ENCODE measurements at places on chromosomes 7 and 10.
A peak's percentile ranks its signal among the peaks of the same experiment; 100 is the strongest.

- H3K4me1 ChIP-seq: peaks cover 47% of the 10 kb centered on the region
- H3K4me3 ChIP-seq: no peak overlapping the region
- peak overlapping the region; percentile 64 for H3K27ac ChIP-seq
- no peak for DNase-seq
- peaks cover 67% of the 10 kb centered on the region for H3K36me3 ChIP-seq
Measured at GRCh38 chr10:13113544-13113943, 13.6 kb downstream of the OPTN start.

DNA sequence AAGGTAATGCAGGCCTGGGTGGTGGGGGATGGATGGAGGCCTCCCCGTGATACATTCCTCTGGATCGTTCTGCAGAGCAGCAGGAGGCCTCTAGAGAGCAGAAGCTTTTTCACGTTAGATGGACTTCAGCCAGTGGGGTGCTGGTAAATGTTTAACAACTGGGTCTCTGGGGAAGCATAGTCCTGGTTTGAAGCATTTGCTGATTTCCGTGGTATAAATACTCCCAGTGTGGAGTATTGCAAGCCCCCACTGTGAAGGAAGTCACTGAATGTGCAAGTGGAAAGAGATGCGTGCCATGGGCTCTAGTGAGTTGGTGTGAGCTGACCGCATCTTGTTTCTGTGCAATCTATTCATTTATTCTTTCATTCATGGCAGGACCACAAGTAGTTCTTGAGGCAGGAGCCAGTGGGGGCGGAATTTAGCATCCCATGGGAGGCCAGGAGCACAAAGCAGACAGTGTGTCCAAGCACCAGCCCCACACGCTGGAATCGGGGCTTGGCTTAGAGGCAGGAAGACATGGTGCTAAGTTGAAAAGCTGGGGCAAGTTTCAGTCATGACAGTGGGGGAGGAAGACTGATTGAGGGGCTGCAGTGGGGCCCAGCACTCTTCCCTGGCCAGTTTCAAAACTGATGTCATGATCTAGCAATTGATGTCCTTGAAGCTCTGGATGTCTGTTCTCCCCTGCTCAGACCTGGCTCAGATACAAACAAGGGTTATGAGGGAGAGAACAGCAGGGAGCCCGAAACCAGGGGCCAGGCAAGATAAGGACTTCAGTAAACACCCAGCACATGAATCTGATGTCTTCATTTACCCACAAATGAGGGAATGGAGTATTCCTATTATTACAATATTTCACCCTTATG is 280.9 kb upstream of the LYZL1 start:
- no peaks in the 10 kb centered on the region for H3K27me3 ChIP-seq
- H3K4me1 ChIP-seq: no peaks in the 10 kb centered on the region
- no peak overlapping the region for H3K4me3 ChIP-seq

DNA sequence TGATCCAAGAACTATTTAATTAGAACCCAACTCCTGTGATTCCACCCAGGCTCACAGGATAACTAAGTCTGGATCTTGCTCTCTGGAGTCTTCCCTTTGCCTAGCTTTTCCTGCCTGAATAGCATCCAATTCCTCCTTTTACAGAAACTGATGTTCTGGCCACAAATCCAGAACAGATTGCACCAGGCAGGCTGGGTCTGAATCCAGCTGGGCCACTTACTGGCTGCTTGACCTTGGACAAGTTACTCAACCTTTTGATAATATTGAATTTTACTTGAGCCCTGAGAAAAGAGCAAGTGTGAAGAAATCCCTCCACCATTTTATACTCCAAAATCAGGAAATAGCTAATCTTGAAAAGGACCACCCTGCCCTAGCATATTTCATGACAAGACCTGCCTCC is 55.5 kb upstream of the SLC35G1 start:
- H3K4me1 ChIP-seq: no peaks in the 10 kb centered on the region
- no peak for DNase-seq

- H3K4me3 ChIP-seq: no peak overlapping the region
- H3K27me3 ChIP-seq: no peaks in the 10 kb centered on the region
- H3K36me3 ChIP-seq: no peaks in the 10 kb centered on the region
- H3K4me1 ChIP-seq: no peaks in the 10 kb centered on the region
- H3K27ac ChIP-seq: no peak overlapping the region
Measured at GRCh38 chr10:106500925-106501525, 663.5 kb downstream of the SORCS1 start.

DNA sequence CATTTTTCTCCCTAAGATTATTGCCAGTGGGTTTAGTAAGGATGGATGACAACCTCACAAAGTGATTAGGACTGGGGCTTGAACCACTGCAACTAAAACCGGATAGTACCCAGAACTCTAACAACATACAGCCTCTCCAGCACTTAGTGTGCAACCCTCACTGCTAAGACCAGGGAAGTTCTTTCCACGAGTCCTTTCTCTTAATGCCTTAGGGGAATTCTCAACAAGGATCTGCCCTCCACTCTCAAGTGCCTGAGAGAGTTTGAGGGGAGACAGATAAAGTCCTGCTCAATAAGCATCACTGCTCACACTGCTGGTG is 104.6 kb downstream of the NRP1 start:
- H3K27ac ChIP-seq: no peak overlapping the region
- H3K4me3 ChIP-seq: no peak overlapping the region
- no peak for DNase-seq
- H3K4me1 ChIP-seq: peaks cover 18% of the 10 kb centered on the region

GRCh38 chr7:1124816-1125602 is 35.0 kb downstream of the ZFAND2A start:
- H3K4me1 ChIP-seq: peaks cover 12% of the 10 kb centered on the region
- no peaks in the 10 kb centered on the region for H3K36me3 ChIP-seq
- peak; percentile 37 for DNase-seq
- H3K27me3 ChIP-seq: no peaks in the 10 kb centered on the region
- peak overlapping the region; percentile 77 for H3K27ac ChIP-seq

DNA sequence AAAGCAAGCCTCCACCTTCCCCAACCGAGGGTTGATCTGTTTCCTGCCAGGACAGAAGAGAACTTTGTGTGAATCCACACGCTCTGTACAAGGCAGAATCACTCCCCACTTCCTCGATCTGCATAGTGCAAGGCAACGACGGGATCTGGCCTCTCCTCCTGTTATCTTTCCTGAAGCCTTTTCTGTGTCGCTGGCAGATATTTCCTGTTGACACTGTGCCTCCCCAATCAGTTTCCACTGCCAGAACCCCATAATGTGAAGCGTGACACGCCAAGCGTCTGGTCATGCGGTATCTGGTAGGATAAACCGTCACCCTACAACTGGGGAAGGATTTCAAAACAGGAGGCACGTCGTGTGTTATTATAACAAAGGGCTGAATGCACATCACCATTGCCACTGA is 57.2 kb downstream of the FAM171A1 start:
- H3K4me1 ChIP-seq: no peaks in the 10 kb centered on the region
- no peak overlapping the region for H3K4me3 ChIP-seq
- no peaks in the 10 kb centered on the region for H3K27me3 ChIP-seq

GRCh38 chr10:97101166-97101940 is 84.4 kb downstream of the SLIT1 start:
- no peak overlapping the region for H3K4me3 ChIP-seq
- no peak for DNase-seq
- no peaks in the 10 kb centered on the region for H3K27me3 ChIP-seq

DNA sequence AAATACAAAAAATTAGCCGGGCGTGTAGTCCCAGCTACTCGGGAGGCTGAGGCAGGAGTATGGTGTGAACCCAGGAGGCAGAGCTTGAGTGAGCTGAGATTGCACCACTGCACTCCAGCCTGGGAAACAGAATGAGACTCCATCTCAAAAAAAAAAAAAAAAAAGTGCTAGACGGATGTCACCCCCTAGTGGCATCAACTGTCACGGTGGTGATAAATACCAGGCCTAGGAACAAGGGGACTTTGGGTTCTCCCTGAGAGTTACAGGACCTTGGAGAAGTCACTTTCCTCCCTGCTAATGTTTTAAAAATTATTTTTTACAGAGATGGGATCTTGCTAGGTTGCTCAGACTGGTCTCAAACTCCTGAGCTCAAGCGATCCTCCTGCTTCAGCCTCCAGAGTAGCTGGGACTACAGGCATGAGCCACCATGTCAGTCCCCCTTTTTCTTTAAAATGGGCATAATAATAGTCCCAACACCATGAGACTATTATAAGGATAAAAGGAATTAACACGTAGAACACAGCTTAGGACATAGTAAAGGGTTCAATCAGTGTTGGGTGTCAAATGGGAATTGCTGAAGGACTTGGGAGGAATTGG is 2.6 kb upstream of the TMEM130 start:
- no peaks in the 10 kb centered on the region for H3K4me1 ChIP-seq
- H3K27ac ChIP-seq: no peak overlapping the region
- no peak overlapping the region for H3K4me3 ChIP-seq
- no peaks in the 10 kb centered on the region for H3K36me3 ChIP-seq

DNA sequence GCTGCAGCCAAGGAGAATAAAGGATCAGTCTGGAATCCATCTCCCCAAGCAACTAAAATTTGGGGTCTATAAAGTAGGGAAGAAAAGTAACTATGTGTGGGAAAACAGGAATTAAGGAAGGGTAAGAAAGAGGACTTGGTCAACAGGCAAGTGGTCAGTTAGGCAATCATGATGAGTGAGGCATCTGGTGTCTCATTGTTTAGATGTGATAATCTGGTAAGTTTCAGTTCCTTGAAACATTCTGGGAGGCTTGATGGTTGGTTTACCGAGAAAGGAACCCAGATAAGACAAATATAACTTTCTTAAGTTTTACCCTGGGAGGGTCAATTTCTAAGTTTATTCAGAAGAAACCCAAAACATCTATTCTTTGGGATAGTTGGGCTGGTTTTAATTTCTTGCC is 22.3 kb downstream of the HYAL4 start:
- no peak overlapping the region for H3K27ac ChIP-seq
- no peak overlapping the region for H3K4me3 ChIP-seq
- H3K4me1 ChIP-seq: peaks cover 16% of the 10 kb centered on the region
- H3K36me3 ChIP-seq: no peaks in the 10 kb centered on the region
- DNase-seq: no peak

DNA sequence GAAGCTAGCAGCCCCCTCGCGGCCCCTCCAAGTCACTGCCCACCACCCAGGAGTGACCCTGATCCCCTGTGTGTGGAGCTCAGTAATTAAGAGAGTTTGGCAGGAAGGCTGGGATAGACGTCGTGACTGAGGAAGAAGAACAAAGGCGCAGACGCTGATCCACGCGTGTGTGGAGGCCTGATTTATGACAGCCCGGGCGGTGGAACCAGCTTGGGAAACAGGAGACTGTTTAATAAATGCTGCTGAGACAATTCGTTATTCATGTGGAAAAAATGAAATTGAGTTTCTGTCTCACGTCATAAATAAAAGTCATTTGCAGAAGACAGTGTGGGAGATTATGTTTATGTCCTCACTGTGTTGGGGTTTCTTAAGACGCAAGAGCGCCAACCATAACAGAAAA is 130.8 kb downstream of the ELFN1 start:
- H3K4me3 ChIP-seq: no peak overlapping the region
- no peak overlapping the region for H3K27ac ChIP-seq
- H3K36me3 ChIP-seq: no peaks in the 10 kb centered on the region
- H3K27me3 ChIP-seq: peaks cover 4% of the 10 kb centered on the region

GRCh38 chr7:1533547-1534329 is 3.2 kb downstream of the MAFK start:
- peak overlapping the region; percentile 98 for H3K27ac ChIP-seq
- H3K4me3 ChIP-seq: peak overlapping the region; percentile 65
- peaks cover 63% of the 10 kb centered on the region for H3K4me1 ChIP-seq
- DNase-seq: peak; percentile 91

DNA sequence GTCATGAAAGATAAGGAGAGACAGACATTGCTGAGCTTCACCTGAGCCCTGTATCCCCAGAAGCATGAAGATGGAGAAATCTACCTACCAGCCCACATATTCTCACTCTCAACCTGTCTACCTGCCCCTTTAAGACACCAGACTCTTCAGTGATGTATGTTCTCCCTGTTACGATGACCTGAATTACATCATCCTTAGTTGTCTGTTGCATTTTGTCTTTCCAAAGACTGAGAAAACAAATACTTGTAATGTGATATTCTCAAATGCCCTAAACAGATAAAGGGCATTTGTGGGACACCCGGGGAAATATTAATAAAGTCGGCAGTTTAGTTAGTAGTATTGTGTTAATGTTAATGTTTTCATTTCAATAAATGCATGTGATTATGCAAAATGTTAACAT is 305.8 kb upstream of the IGFBP3 start:
- DNase-seq: no peak
- no peaks in the 10 kb centered on the region for H3K27me3 ChIP-seq
- H3K4me3 ChIP-seq: no peak overlapping the region
- no peaks in the 10 kb centered on the region for H3K4me1 ChIP-seq

DNA sequence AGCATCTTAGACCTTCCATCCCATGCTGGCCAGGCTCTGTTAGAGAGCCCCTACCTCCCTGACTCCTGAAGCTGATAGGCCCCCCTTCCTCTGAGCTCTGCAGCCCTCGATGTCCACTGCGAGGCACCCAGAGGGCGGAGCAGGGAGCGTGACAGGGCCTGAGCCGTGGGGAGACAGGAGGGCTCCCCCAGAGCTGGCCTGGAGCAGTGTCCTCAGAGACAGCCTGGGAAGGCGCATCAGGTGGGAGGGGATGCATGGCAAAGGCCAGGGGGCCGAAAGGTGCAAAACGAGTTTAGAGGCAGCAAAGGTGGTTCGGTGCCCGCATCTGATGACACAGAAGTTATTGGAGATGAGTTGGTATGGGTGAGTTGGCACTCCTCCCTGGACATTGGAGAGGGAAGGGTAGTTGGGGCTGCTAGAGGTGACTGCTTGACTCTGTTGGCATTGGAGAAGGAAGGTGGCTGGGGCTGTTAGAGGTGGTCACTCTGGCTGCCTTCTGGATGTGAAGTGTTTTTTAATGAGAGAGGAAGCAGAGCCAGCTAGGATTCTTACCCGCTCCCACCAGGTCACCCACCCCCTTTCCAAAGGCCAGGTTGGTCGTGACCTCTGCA is 53.1 kb downstream of the PRF1 start:
- H3K27ac ChIP-seq: no peak overlapping the region
- no peak overlapping the region for H3K4me3 ChIP-seq

GRCh38 chr7:132480534-132480933 is 95.7 kb downstream of the PLXNA4 start:
- DNase-seq: peak; percentile 6
- no peaks in the 10 kb centered on the region for H3K36me3 ChIP-seq
- no peaks in the 10 kb centered on the region for H3K4me1 ChIP-seq
- no peaks in the 10 kb centered on the region for H3K27me3 ChIP-seq

- no peaks in the 10 kb centered on the region for H3K36me3 ChIP-seq
- H3K4me1 ChIP-seq: no peaks in the 10 kb centered on the region
Measured at GRCh38 chr7:156608173-156608478, 32.4 kb upstream of the RNF32 start.
